GM12878 (cell line): ENCODE measurements at places on chromosomes 11 and 22.

DNA sequence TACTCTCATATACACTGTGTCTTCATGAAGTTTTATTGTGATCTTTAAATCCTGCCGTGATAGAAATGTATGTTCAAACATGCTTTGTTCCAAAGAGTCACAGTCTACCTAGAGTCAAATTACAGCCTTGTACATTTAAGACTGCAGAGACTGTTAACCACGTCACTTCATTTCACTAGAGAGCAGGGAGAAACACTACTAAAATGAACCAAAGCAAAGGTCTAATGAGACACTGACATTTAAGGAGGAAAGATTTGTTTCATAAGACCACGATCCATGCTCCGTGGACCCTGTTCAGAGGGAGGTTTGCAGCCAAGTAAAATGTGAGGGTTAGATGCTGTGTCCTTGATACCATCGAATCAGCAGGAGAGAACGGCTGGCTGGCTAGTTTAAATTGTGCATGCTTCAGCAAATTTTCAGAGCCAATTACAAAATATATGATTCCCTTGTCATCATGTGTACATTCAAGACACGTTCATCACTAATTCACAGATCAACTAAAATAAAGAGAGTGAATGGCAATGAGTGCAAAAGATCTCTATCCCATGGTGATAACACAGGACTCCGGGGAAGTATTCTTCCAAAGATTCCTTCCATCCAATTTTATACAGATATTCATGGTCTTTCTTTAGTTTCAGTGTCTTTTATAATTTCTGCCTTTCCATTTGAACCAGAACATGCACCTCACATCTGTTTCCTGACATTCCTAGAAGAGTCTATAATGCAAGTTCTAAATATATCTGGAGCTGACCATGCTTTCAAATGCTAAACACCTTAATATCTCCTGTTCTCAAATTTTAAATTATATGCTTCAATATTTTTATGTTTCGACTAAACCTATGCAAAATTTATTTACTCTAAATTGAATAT lies 960.9 kb upstream of the FAT3 start:
- no peak for DNase-seq

DNA sequence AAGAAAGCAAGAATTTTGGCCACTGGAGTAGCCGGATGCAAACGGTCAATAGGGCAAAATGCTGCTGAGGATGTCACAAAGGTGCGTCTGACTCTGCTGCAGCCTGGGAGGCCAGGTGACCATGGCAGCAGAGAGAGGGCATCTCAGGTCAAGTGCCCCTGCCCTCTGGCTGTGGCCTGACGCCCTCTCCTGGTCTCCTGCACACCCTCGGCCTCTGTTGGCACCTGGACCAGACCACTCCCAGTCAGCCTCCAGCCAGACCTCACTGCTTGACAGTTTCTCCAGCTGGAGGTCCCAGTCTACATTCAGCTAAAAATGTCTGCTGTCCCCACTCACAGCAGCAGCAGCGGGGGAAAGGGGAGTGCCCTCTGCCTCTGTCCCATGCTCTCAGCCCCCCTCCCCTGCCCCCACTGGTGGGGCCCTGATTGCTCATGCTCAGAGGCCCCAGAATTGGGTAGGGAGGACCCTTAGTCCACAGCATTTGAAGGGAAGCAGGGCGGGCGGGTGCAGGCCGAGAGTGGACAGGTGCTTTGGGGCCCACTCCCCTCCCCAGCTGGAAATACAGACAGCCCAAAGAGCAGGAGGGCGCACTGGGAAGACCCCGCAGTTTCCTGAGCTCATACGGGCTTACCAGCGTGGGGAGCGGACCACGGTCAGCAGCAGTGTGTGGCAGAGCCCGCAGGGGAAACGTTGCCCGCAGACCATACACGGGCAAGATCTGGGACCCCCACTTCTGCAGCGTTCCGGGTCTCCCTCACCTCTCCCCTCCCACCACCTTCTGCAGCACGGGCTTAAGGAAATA lies 1.6 kb upstream of the BRSK2 start:
- no peak for DNase-seq

GRCh38 chr11:117269856-117270255 lies 21.3 kb upstream of the BACE1-AS start:
- no peak for DNase-seq

DNA sequence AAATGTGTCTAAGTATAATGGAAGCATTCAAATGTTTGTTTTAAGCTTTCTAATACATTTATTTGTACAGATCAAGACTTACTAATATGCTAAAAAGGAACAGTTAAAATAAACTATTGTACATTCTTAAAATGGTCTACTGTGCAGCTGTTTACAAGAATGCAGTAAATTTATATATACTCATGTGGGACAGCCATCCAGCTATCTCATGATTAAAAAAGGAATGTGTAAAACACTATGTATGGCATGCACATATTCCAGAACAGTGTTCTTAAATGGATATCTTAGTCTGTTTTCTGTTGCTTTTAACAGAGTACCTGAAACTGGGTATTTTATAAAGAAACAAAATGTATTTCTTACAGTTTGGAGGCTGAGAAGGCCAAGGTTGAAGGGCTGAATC lies 30.2 kb upstream of the CSTF3 start:
- DNase-seq = no peak
